NCI-H1930 (cell line): ENCODE measurements at places on chromosomes 6 and 20.

DNA sequence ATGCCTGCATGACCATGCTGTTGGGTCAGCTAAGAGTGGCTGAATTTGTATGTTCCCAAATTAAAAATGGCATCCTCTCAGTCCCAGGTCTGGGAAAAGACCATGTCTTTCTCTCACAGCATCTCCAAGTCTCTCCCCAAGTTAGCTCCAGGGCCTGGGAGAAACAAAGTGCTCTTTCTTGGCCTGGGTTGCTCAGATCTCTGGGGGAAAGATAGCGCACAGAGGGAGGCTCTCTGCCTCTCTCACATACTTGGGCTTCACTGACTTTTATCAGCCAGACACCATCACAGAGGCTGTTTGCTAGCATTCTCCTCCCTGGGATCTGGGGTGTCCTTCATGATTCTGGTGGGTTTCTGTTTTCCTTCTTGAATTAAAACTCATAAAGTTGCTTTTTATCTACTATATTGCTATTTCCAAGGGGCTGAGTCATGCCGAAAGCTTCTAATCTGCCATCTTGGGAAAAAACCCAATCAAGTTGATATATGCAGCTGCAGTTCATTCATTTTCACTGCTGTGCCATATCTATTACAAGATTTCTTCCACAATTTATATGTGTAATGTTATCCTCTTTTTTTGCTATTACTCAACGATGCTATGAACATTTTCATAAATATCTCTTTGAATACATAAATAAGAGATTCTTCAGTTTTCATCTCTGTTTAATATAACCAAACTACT, 190.2 kb downstream of the MOXD1 start:
- no peak for DNase-seq

GRCh38 chr6:101777646-101778045, 384.1 kb downstream of the GRIK2 start:
- DNase-seq: no peak

GRCh38 chr6:85405175-85405852, 44.6 kb upstream of the NT5E start:
- no peak for DNase-seq

- no peak for DNase-seq
These were observed 7.9 kb downstream of the CALHM4 start for GRCh38 chr6:116561377-116562018.

- DNase-seq: no peak
These were observed 8.8 kb upstream of the CDH22 start for GRCh38 chr20:46316984-46317684.

GRCh38 chr6:36136034-36136433, 5.7 kb downstream of the MAPK13 start:
- no peak for DNase-seq

DNA sequence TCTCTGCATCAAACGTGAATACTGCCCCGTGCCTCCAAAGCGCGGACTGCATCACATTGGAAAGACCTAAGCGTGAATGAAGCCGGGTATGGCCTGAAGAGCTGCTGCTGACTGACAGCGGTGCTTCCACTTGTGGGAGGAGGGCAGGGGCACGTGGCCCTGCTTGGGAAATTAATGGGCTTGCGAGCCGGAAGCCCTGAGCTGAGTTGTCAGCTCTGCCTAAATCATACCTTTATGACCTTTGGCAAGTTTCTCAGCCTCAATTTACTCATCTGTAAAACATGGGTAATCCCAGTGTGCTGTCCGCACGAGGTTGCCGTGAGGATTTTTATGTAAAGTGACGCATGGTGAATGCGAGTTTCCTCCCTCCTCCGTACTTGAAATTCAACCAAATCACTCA, 67.0 kb upstream of the FOXQ1 start:
- no peak for DNase-seq

GRCh38 chr6:431986-432385, 40.4 kb downstream of the IRF4 start:
- DNase-seq: no peak

- no peak for DNase-seq
These were observed 154.7 kb downstream of the AIG1 start for GRCh38 chr6:143215363-143215762.

- DNase-seq: no peak
These were observed 162.3 kb upstream of the FBXL4 start for GRCh38 chr6:99110029-99110428.

DNA sequence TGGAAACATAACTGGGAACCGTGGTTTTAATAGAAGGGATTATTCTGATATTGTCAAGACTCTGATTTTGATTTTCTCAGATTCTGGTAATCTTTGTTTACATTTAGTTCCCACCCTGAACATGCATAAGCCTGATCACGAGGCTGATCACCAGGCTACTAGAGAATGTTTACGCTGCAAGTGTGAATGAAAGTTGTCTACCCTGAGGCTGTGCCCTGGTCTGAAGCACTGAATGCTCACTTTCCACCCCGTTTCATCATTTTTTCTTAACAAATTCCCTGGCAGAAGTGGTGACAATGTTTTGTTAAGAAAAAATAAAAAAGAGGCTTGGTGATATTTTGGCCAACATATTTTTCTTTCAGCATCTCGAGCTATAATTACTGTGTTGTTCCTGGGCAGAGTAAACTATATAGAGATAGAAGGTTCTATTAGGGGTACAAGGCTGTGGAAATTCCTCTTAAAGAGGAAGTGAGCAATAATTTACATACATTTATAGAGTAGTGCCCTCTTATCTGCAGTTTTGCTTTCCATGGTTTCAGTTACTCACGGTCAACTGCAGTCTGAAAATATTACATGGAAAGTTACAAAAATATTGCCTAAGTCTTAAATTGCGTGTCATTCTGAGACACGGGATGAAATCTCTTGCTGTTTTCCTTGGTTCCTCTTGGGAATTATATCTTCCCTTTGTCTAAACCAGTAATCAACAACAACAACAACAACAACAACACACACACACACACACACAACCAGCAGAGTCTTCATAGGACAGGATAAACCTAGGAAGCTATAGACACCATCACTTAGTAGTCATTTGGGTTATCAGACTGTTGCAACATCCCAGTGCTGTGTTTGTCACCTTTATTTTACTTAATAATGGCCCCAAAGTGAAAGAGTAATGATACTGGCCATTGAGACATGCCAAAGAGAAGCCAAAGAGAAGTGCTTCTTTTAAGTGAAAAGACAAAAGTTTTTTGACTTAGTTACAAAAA, 566.6 kb upstream of the CITED2 start:
- no peak for DNase-seq

GRCh38 chr6:13339863-13340630, 11.7 kb upstream of the TBC1D7 start:
- no peak for DNase-seq

DNA sequence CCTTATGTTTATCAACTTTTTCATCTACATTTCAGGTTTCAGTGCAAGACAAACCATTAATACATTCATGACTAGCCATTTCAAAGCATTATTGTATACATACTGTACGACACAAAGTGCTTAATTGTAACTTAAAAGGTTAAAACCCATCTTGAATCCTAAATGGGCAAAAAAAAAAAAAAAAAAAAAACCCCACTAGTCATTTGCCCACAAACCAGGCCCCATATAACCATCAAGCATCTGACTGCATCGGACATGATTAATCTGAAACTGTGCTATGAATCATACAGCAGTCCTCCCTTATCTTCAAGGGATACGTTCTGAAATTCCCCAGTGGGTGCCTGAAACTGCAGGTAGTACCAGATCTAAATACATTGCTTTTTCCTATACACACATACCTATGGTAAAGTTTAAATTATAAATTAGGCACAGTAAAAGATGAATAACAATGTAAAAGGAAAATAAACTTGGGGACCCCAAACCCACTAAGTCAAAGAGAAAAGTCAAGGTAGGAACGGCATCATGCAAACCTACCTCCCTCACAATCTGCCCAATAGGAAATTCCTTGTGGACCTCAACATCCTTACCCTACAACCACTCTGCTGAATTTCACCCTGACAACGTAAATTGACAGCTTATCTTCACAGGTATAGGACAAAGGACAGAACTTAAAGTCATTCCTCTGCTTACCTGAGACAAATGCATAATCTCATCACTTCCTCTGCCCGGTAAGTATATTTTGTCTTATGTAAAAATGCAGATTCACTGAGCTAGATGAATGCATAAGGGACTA, 14.3 kb downstream of the B4GALT5 start:
- DNase-seq: no peak

DNA sequence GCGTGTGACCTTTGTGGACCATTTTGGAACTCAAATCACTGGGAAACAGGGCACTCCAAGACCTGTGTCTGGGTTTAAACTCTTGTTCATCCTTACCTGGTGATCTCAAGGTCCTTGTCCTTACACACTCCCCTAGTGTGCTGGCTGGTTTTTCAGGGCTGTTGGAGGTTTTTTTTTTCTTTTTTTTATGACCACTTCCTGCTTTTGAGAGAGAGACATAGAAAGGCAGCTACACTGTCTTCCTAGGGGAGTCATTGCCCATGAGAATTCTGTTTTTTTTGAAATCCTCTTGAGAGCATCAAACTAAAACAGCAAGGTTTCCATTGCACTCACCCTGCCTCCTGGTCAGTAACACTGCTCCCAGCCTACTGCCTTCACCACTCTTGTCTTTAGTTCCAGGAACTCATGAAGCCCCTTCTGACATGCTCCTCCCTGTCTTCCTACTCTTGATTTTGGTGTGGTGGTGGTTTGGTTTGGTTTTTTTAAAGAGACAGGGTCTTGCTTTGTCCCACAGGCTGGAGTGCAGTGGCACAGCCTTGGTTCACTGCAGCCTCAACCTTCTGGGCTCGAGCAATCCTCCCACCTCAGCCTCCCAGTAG, 28.6 kb downstream of the PRPH2 start:
- no peak for DNase-seq

GRCh38 chr6:26472549-26473290, 15.0 kb downstream of the BTN2A1 start:
- no peak for DNase-seq

- DNase-seq: no peak
These were observed 212.5 kb downstream of the FOXA2 start for GRCh38 chr20:22371843-22372242.

- no peak for DNase-seq
These were observed 157.0 kb downstream of the MRPL14 start for GRCh38 chr6:43970068-43970912.

- DNase-seq: no peak
These were observed 7.7 kb upstream of the FOXF2 start for GRCh38 chr6:1381481-1382330.

- no peak for DNase-seq
These were observed 467.4 kb upstream of the CITED2 start for GRCh38 chr6:139841794-139842215.

GRCh38 chr20:35823937-35824336, 52.1 kb downstream of the PHF20 start:
- DNase-seq: no peak

GRCh38 chr6:149761438-149761837, 11.9 kb downstream of the PCMT1 start:
- DNase-seq: no peak

GRCh38 chr6:7106752-7107577, 796 bp upstream of the RREB1 start:
- DNase-seq: no peak

- DNase-seq: no peak
These were observed 4.2 kb upstream of the NCR3 start for GRCh38 chr6:31597006-31597405.

GRCh38 chr6:36443471-36444428, 950 bp downstream of the KCTD20 start:
- DNase-seq: peak; percentile 14

GRCh38 chr6:41884957-41885356, 10.2 kb downstream of the USP49 start:
- no peak for DNase-seq

GRCh38 chr6:1145768-1146218, 166.1 kb upstream of the FOXQ1 start:
- DNase-seq: no peak

- no peak for DNase-seq
These were observed 32.6 kb upstream of the MDFI start for GRCh38 chr6:41605649-41606048.

GRCh38 chr20:44040202-44040915, 125.7 kb downstream of the TOX2 start:
- no peak for DNase-seq

- no peak for DNase-seq
These were observed 10.8 kb downstream of the SIM1 start for GRCh38 chr6:100453701-100454521.

GRCh38 chr20:41170386-41171105, 33.2 kb downstream of the PLCG1 start:
- DNase-seq: no peak

GRCh38 chr20:8342391-8342790, 210.3 kb downstream of the PLCB1 start:
- no peak for DNase-seq

- DNase-seq: no peak
These were observed 108.3 kb downstream of the TNFAIP3 start for GRCh38 chr6:137975188-137975940.

GRCh38 chr6:156776470-156776839, 723 bp upstream of the ARID1B start:
- no peak for DNase-seq

DNA sequence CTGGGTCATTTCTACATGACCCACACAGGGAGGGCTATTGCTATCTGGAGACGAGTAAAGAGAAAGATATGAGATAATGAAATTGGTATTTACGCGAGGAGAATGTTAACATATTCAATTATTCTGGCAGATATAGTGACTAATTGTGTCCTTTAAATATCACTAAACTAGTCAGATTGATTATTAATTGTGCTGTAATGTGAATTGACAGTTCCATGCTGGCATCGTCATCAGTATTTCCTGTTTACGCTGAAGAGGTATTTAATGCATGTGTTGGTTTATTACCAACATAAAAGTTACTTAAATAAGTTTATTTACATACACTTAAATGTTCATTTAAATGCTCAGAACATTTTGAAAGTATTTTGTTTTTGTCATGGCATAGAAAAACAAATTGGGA, 35.7 kb upstream of the OGFRL1 start:
- no peak for DNase-seq

GRCh38 chr20:54221996-54222890, 14.4 kb downstream of the PFDN4 start:
- no peak for DNase-seq

- no peak for DNase-seq
These were observed 30.6 kb downstream of the FITM2 start for GRCh38 chr20:44280387-44280786.

- DNase-seq: no peak
These were observed 47.1 kb downstream of the SCAND1 start for GRCh38 chr20:35907017-35907701.

DNA sequence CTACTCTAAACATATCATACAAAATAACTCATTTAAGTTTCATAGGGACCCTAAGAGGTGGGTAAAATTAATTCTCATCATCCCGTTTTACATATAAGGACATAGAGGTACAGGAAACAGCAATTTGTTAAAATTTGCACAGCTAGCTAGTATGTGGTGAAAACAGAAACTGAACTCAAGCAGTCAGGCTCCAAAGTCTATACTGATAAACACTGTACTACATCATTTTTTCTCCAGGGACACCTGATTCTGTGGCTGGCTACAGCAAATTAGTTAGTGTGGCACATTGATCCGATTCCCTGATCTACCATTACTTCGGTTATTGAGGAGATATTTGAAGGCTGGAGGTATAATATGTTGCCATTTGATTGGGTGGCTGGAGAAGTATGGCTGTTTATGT, 36.2 kb upstream of the E2F3 start:
- no peak for DNase-seq
